ENCODE measurements at places on chromosomes 6 and 20.
A peak's percentile ranks its signal among the peaks of the same experiment; 100 is the strongest.

DNA sequence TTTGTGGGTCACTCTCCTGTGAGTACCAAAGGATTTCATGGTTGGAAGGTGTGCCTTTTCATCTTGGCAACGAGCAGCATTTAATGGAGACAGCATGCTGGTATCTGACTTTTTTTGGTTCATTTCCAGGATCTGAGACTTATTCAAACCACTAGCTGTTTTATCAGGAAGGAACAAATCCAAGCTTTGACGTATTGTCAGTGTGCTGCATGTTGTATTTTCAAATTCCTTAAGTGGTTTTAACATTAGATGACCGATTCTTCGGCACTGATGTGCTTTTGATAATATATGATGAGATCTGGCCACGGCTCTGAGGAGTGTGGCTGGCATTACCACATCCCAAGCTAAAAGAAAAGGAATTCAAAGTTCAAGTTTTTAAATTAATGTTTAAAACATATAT is 6.4 kb downstream of the RMND1 start:
- DNase-seq: no peak

DNA sequence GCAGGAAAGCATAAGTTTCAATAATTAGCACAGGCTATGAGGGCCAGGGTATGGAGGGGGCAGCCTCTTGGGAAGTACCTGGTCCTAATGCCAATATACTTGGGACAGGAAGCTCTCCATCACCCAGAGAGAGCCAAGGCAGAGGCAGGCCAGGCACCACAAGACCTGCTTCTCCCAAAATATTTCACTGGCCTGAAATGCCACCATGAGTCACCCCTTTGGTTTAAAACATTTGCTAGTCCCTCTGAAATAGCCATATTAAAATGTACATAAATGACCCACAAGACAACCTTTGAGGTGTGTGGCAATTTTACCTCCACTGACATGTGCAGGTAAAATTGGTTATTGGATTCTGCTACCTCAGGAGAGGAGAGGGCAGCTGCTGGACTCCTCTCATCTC is 23.4 kb upstream of the SCUBE3 start:
- no peak for DNase-seq

- no peak for DNase-seq
These were observed 60.9 kb upstream of the TOP1 start for GRCh38 chr20:40967700-40968099.

GRCh38 chr6:2225422-2226392 is 19.7 kb downstream of the GMDS start:
- no peak for DNase-seq

GRCh38 chr6:155108070-155108820 is 113.1 kb downstream of the TIAM2 start:
- DNase-seq: peak; percentile 34

GRCh38 chr6:74505391-74505790 is 700.5 kb downstream of the COL12A1 start:
- no peak for DNase-seq

DNA sequence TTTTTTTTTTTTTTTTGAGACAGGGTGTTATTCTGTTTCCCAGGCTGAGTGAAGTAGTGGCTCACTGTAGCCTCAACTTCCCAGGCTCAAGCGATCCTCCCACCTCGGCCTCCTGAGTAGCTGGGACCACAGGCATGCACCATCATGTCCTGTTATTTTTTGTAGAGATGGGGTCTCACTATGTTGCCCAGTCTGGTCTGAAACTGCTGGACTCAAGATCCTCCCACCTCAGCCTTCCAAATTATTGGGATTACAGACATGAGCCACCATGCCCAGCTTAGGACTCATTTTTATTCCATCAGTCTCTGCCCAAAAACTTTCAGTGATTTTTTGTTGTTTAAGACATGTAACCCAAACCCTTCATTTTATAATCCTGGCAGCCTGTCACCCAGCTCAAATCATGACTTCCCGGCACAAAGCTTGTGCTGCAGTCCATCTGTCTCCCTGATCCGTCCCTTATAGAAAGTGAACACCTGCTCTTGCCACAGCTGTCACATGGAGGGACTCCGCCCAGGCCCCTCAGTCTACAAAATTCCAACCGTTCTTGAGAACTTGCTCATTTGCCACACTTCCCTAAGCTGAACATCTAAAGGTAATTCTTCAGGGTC is 183.9 kb upstream of the JARID2 start:
- DNase-seq: no peak

DNA sequence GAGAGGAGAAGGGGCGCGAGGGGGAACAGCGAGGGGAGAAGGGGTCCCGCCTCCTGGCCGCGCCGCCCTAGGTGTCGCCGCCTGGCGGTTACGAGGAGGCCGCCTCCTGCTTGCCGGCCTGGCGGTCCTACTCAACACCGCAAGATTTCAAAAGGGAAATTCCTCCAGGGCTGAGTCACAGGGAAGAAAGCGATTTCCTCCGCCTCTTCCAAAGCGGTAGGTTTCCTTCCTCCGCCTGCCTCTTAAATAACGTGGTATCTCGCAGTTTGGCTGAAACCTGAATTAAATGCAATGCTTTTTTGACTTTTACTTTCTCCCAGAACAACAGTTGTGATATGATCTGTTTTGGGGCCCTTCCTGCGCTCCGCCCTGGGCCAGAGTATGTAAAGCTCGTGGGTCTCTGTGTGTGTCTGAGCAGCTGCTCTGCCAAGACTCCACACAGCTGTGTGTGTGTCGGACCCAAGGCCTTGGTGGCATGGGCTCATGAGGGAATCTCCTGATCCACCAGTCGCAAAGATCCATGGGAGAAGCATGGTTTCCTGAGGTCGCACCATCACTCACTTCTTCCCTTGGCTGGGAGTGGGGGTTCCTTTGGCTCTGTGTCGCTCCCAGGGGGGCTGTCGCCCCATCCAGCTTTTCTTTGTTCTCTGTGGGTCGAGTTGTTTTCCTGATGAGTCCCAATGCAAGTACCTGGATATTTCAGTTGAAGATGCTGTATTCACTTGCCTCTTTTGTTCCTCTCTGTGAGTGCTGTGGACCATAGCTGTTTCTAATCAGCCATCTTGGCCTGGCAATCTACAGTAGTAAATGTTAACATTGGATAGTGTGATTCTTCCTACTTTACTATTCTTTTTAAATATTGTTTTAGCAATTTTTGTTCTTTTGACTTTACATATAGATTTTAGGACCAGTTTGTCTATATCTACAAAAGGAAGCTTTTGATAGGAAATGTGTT is 31.6 kb upstream of the NOTCH4 start:
- DNase-seq: peak; percentile 90

- no peak for DNase-seq
These were observed 359.4 kb downstream of the CD83 start for GRCh38 chr6:14476793-14477531.

DNA sequence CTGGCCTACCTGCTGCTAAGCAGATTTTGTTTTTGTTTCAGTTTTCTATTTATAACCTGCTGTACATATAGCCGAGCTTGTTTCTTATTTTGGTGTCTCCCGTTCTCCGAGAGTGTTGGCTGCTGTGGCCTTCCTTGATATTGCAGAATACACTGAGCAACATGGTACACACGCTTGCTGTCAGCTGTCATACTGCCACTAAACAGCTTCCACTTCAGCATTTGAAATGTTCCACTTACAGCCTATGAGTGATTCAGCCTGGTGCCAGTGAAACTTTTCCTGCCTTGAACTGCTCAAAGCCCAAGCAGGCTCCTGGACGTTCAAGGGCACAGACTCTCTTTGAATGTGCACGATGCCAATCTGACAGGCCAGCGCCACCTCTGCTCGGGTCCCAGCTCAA is 87.1 kb downstream of the PSMG4 start:
- DNase-seq: no peak

DNA sequence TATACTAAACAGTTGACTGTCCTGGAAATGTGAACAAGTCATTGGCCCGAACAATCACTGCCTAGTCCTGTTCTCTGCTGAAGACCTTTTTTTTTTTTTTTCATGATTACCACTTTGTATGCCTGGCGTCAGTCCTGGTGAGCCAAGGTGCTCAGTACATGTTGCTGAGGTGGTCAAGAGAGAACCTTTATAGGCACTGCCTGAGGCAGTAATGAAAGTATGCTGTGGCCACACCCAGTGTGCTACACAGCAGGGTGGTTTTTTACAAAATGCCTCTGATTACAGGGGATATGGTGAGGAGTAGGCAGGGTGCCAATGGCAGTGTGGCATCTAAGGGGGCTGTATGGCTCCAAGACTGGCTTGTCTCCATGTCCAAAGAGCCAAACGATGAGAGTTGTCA is 135.1 kb upstream of the ENPP5 start:
- no peak for DNase-seq

- no peak for DNase-seq
These were observed 1.2 kb upstream of the CD24 start for GRCh38 chr6:106975738-106976064.

DNA sequence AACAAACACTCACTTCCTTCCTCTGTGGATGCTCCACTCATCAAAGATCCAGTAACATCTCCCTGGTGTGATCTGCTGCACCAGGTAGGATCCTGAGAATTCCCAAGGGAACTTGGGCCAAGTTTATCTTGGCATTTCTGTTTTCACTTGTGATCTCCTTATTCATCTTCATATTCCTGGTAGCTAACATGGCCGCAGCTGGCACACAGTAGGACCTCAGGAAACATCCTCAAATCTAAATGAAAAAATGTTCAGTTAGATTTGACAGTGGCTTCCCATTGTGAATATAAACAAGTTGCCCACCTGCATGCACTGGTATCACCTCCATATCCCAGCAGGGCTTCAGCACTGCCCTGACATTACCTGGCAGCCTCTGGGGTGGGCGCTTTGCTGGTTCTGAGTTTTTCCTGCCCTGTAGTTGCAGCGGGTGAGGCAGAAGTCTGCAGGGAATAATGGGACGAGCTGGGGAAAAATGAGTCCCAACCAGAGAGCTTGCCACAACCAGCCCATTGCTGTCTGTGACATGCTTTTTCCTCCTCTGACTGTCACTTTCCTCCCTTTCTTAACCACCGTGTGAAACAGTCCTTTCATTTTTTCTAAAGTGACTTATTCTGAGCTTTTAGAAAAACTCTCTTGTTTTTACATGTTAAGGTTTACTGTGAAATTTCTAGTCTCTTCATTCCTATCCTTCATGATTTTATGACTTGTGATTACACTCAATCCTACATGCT is 9.4 kb upstream of the DSTN start:
- DNase-seq: no peak

- DNase-seq: no peak
These were observed 19.4 kb upstream of the SDHAF4 start for GRCh38 chr6:70547313-70547712.

GRCh38 chr6:36793913-36794712 is 45.1 kb downstream of the CPNE5 start:
- no peak for DNase-seq

DNA sequence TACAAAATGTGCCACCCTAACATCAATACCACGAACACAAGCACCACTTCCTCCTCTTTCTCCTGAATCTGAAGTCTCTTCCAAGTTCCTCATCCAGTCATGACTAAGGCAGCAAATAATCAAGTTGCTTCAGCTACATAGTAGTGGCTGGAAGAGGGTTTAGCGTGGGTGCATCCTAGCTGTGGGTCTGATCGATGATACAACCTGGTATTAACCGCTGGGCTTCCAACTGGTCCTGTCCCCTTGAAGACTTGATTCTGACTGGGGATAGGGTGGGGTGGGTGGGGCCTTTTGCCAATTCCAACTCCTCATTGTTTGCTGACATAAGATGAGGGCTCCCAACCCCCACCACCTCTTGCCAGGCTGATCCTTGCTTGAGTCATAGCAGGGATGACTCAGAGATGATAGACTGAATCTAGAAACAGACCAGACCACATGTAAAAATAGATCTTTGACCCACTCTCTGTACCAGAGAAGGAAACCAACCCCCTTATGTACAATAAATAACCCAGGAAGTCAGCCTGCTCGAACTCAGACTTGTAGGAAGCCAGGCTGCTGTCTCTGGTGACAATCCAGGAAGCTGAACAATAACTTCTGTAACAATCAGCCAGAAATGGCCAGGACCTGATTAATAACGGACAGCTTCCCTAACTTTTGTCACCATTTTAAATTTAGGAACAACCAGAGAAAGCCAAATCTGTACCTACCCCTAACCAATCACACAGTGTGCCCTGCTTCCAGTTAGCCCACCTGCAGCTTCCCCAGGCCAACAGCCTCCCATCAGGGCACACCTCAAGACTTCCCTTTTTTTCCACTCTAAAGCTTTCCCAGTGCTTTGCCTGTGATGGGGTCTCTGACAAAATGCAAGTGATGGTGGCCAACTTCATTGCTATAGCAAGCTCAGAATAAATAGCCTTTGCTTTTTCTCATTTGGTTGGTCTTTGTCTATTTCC is 68.9 kb upstream of the FAM184A start:
- peak; percentile 29 for DNase-seq

- DNase-seq: no peak
These were observed 153.9 kb downstream of the MRPL14 start for GRCh38 chr6:43973357-43973756.

DNA sequence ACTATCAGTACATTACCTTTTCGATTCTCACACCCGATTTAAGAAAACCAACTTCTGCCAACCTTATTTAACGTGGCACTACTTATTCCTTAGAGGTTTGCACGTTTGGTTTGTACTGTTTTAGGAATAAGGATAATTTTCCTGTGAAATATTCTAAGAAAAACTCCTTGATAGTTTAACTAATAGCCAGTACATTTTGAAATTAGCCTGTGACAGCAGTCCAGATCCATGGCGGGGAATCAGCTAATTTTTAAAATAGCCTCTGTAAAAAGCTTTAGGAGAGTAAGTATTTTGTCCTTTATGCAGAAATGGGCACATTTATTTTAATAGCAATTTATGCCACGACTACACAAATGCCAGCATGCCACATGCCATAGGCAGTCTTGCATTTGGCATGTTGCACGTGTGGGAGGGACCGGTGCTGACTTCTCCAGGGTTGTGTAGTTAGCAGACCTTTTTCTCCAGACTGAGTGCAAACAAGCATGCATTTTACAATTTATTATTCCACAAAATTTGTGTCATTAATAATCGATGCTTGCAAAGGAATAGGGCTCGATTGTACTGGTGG is 6.2 kb downstream of the FOXC1 start:
- DNase-seq: no peak

DNA sequence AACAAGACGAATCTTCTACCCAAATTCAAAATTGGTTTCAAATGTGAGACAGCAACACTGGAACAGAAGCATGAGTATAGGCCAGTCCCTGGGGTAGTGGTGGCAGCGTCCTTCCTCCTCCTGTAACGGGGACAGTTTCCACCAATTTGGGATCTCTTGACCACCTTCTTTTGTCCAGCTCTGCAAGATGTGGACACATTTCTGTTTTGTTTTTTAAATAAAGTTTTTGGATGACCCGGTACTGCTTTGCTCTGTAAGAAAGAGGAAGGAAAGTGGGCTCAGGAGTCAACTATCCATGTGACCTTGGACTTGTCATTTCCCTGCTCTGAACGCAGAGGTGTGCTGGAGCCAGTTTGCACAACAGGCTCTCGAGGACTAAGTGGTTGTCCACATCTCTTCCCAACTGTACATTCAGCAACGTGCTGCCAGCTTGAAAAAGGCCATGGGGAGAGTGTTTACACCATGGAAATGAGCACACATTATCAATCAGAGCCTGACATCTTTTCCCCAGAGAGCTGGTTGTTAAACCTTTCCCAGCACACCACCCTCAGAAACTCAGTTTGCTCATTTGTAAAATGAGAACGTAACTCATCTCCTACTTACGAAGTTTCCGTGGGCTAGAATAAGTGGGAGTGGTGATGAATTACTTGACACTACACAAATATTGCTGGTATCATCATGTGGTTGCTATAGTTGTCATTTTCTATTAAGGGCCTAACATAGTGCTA is 66.5 kb downstream of the ADTRP start:
- no peak for DNase-seq
